ENCODE measurements at places on chromosomes 5 and 9. TPM values are rescaled to one million over a fixed set of nuclear protein-coding genes. Genes with fewer than 3 reads are reported as not detected.
A peak's percentile ranks its signal among the peaks of the same experiment; 100 is the strongest.

GRCh38 chr5:36875051-36875789 is 1.3 kb upstream of the NIPBL start:
- DNase-seq = peak; percentile 48

- no peak for DNase-seq
Measured at GRCh38 chr9:4287386-4287785, 12.5 kb downstream of the GLIS3 start.

- DNase-seq = no peak
Measured at GRCh38 chr5:10699987-10700386, 61.0 kb downstream of the DAP start.

PCDHB10 gene
- 2.5 TPM for total RNA-seq

PCDHGC5 gene
- total RNA-seq = 2.8 TPM

Measured in ureter (tissue), 1 donor.